Right renal cortex interstitium (tissue), 3 donors: ENCODE measurements at places on chromosomes 4 and X.

GRCh38 chrX:14819769-14820168 is 53.1 kb downstream of the FANCB start:
- DNase-seq: no peak

- DNase-seq: no peak
Measured at GRCh38 chr4:76216975-76217814, 3.6 kb upstream of the SCARB2 start.

- DNase-seq: no peak
Measured at GRCh38 chrX:30814978-30815377, 74.1 kb downstream of the TAB3 start.

DNA sequence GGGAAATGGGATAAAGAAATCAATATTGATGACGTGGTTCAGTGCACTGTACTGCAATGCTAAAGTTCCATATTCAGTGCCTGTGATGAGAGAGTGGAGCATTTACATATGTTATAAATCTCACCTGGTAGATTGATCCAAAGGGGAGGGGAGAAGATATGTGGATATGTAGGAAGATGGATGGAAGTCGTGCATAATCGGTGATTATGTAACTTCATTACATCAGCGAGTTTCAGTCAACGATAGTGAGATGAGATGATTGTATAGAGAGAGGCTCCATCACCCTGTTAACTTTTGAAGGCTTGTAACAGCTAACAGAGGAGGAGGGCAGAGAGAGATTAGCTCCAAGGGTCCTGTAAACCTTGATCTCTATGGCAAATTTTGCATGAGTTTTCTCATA is 1.8 kb downstream of the IL1RAPL1 start:
- DNase-seq: no peak
